ENCODE measurements at places on chromosomes 5 and 9.

- DNase-seq, result no peak
Observed at GRCh38 chr5:149640350-149640999, 59.2 kb downstream of the ARHGEF37 start.

- DNase-seq, result no peak
Observed at GRCh38 chr9:656926-657568, 184.4 kb upstream of the DMRT1 start.

- no peak for DNase-seq
Observed at GRCh38 chr9:81986051-81986450, 2.5 kb upstream of the SPATA31D1 start.

DNA sequence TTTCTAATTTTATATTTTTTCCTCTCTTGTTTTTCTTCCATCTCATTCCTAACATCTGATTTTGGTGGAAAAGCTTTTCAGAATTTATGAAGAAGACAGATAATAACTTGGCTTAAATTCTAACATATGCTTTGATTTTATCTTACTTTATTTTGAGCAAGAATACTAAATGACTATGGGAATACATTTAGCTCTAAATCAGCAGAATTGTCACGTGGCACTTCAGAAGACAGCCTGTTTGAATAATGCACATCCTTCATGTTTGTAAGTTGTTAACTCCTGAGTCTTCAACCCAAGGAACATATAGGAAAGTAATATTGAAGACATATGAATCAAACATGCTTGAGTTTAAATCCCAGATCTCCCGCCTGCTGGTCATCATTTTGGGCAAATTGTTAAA, 90.3 kb downstream of the NTRK2 start:
- DNase-seq, result no peak

DNA sequence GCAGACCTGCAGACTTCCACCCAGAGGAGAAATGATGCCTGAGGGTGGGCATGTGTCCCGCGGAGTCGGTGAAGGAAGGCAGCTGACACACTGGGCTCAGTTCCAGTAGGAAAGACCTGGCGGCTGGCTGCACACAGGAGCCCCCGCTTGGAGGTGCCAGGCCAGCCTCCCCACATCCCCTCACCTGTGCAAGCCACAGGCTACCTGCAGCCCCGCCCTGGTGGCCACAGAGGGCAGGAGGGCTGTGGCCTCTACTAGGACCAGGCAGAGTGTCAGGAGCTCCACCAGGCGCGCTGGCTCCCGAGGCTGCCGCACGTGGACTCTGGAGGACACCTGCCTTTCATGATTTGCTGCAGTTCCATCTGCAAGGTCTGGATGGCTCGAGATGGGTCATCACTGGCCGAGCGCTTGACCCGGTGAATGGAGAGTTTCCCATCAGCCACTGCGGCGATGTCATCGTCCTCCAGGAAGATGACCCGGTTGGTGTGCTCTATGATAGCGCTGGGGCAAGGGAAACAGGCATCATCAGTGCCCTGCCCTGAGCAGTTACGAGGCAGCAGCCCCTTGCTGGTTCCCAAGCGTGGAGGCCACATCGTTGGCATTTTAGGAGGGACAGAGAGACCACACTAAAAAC, 26.7 kb upstream of the MAPK9 start:
- no peak for DNase-seq

DNA sequence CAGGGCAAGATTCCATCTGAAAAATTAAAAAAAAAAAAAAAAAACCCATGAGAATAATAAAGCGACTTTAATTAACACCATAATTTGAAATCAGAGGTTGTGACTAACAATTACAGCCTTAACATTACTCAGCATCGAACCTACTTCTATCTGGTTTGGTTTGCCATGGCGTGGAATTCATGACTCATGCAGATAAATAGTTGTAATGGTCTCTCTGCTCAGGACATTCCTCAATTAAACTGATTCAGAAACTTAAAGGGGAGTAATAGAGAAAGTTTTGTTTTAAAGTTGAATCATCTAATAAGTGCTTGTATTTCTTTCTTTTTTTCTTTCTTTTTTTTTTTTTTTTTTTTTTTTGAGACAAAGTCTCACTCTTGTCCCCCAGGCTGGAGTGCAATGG, 135.5 kb downstream of the SPATA31D1 start:
- DNase-seq, result no peak

DNA sequence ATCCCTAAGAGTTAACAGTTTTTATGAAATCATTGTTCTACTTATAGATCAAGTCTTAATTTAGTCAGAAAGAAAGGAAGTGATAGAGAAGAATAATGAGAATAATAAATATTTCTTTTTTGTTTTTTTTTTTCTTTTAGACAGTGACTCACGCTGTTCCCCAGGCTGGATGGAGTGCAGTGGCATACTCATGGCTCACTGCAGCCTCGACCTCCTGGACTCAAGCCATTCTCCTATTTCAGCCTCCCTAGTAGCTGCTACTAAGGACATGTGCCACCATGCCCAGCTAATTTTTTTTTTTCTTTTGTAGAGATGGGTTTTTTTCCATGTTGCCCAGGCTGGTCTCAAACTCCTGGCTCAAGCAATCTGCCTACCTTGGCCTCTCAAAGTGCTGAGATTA, 11.0 kb downstream of the IFNA21 start:
- no peak for DNase-seq

DNA sequence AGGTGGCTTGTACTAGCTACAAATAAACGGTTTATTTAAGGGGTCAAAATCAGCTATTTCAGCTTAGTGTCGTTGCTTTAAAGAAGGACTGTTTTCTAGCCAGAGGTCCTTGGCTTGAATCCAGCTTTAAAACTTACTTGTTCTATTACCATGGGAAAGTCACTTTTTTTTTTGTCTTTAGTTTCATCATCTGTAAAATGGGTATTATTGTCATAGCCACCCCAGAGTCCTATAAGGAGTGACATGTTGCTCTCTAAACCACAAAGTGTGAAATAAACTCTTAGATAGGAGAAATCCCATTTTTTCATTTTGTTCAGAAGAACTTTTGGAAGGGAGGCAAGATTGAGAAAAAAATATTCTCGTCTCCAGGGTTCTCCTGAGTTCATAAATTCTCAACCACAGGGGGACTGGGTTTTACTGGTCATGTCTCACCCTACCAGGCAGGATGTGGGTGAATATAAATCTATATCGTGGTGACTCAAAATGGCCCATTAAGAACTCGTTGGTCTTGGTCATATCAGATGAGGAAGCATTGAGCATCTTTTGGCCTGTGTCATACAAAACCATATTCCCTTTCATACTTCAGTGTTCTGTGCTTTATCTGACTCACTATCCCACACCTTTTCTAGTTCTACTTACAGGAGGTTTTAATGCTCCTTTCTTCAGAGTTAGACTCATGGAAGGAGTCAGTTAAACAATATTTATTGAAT, 202.7 kb upstream of the NR3C1 start:
- DNase-seq, result no peak

DNA sequence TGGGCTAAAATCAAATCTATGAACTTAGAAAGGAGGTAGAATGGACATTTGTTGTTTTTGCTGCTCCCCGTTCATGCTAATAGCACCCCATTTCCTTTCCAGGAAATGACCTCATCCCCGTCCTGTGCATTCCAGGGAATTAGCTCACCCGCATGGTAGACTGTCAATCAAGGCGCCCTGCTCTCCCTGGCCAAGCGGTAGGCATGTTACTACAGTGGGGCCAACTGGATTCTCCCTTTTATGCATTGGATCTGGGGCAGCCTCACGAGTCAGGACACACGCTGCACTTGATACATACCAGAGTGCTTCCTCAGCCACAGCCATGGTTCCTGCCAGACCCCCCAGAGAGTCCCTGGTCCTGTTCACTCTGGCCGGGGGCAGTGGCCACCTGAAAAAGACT, 111.0 kb upstream of the PTCH1 start:
- no peak for DNase-seq
